Activated CD4-positive, alpha-beta T cell treated with anti-CD3 and anti-CD28 coated beads, Interleukin-10, Interleukin-2, amounts not matched to agents 100 ng/mL and 50 ng/mL, durations not matched to agents 16 hours and 8 hours (primary cell): ENCODE measurements at places on chromosomes 6 and 20.
A peak's percentile ranks its signal among the peaks of the same experiment; 100 is the strongest.

- no peak for DNase-seq
These were observed 221.2 kb downstream of the FNDC1 start for GRCh38 chr6:159390381-159390780.

DNA sequence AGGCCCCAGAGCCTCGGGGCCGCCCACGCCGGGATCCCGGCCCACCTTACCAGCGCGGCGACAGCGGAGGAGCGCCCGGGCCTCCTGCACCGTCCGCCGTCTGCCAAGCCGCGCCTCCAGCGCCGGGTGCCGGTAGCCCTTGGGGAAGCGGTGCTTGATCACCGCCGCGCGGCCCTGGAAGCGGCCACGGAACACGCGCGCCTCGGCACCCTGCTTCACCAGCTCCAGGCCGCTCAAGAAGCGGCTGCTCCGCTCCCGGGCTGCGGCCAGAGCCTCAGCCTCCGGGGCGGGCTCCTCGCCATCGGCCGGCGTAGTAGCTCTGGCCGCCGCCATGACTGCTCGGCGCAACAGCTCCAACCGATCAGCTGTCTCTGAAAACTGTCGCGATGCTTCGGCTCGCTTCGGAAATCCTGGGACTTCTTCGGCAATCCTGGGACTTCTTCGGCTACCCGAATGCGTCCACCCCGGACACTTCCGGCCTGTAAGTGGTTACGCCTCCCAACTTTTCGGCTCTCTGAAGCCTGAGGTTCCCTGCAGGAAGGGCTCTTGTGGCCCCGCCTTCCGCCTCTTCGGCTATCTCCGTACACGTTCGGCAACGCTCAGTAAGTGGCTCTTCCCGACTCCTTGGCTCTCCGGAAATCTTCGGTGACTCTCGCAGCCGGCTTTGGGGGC lies at the start of gene TP53RK:
TP53RK (minus strand) TSS at position 363 of the 672 bp plus-strand sequence; CDS start at position 333, 30 bp downstream.
- DNase-seq = peak; percentile 99

GRCh38 chr6:57207872-57208271 lies 14.2 kb downstream of the RAB23 start:
- DNase-seq = peak; percentile 44

- no peak for DNase-seq
These were observed 829 bp downstream of the MANBAL start for GRCh38 chr20:37290158-37290810.

GRCh38 chr6:10403385-10404106 lies 11.3 kb downstream of the TFAP2A start:
- peak; percentile 15 for DNase-seq

DNA sequence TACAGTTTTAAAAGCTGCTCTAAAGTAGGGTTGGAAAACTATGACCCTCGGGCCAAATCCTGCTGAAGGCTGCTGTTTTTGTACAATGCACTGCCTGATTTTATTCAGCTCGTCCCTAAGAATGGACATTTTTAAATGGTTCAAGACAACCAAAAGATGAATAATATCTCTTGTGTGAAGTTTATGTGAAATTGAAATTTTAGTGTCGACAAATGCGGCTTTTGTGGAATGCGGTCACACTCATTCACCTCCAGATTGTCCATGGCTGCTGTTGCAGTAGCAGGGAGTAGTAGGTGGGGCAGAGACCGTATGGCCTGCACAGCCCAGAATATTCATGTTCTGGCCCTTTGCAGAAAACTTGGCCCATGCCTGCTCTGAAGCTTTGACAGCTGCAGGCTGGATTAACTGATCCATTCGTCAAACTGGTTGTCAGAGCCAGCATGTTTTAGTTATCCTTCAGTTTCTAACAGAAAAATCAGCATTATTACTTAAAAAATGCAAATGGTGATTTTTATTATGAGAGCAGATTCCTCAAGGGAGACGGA lies 91.6 kb downstream of the PSMG4 start:
- DNase-seq = no peak

- no peak for DNase-seq
These were observed 19.1 kb downstream of the ME1 start for GRCh38 chr6:83411731-83412130.

DNA sequence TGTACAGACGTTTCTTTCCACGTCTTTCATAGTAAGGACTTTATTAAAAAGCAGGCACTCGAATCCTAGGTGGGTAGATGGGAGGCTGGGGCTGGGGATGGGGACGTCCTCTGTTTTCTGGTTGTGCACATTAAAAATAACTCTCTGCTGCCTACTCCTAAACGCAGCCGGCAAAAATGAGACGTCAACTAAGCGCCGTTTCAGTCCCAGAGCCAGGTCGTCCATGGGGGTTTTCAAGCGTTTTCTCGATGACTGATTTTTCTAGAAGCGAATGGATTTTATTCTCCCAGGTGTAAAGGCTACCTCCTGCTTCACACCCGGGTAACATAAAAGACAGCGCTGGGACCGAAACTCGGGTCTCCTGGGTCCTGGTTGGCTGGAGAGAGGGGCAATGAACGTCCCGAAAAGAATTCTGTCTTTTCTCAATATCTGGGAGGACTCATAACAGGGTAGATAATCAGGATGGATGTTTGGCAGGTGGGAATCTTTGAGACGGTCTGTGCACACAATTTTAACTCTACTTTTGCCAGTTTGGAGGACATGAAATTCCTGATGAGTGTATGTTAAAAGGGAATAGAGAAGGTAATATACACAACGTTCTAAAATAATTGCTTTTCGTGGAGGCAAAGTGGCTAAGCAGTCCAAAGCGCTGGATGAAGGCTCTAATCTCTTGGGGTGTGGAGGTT lies 25.2 kb downstream of the GPX6 start:
- DNase-seq = no peak

DNA sequence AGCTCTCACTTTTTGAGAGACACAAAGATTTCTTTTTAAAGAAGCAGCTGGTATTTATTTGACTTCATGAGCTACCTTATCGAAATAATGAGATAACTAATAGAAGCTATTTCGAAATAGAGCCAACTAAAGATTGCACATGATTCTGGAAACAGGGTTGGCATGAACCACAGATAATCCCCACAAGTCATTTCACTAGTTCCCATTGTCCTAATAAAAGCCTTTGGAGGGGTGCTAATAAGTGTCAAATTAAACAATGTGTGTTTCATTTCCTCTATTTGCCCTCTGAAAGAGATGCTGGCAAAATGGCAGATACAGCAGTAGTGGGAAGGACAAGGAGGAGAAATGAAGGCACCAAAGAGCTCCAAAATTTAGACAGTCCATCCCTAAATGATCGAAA lies 78.6 kb upstream of the RIPOR2 start:
- no peak for DNase-seq

GRCh38 chr6:159221486-159222170 lies 52.4 kb downstream of the FNDC1 start:
- DNase-seq = no peak

DNA sequence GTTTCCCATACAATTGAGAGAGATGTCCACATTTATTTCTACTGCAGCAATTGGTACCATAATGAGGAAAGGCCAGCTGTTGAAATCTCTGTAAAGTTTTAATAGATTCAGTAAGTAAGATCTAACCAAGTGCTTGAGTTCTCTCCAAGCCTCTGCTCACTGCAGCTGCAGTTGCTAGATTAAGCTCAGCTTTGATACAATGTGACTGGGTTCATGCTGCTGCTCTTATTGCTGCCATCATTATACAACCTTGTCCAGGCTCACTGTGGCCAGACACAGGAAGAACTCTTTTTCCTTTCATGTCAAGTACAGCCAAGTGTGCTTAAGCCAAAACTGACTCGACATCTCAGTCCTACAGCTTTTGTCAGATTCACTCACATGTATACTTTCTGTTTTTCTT lies 423.5 kb downstream of the GJA1 start:
- DNase-seq = no peak

DNA sequence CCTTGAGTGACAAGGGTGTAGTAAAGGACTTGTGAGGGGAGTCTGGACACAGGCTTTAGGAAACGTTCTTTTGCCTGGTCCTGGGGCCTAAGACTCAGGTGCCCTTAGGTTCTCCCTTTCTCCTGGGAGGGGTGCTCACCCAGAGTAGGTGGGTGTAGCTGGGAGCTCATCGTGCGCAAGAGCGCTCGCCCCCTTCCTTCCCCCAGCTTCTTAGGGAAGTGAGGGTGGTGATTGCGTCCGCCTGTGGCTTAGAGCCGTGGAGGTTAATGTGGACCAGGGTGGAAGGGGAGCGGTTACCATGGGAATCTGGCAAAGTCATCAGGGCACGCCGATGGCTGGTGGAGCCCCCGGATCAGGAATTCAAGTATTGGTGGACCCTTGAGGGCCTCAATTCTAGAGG lies 3.3 kb upstream of the AARS2 start:
- DNase-seq = no peak

DNA sequence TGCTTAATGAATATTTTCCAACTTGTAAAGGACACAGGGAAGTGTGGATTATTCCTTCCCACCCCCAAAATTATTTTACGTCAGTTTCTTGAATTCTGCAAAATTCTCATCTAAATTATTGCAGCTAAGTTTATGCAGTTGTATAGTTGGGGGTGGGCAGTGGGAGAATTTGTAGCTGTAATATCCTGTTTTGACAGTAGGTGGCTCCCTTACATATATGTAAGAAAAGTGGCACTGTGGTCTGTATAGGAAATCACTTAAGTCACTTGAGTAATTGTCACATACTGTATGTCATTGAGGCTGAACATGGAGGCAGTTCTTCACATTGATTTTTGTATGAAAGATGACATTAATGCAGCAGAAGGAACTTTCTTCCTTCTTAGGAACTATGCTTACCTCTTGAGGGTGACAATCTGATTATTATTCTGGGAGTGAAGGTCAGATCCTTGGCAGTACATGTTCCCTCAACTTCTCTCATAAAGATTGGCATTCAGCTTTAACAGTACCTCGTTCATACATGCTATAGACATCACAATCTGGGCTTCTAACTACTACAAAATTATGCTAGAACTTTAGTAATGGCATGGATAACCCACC lies 14.6 kb upstream of the CFAP206 start:
- DNase-seq = peak; percentile 64

- no peak for DNase-seq
These were observed 69.7 kb downstream of the DLL1 start for GRCh38 chr6:170221052-170221752.

DNA sequence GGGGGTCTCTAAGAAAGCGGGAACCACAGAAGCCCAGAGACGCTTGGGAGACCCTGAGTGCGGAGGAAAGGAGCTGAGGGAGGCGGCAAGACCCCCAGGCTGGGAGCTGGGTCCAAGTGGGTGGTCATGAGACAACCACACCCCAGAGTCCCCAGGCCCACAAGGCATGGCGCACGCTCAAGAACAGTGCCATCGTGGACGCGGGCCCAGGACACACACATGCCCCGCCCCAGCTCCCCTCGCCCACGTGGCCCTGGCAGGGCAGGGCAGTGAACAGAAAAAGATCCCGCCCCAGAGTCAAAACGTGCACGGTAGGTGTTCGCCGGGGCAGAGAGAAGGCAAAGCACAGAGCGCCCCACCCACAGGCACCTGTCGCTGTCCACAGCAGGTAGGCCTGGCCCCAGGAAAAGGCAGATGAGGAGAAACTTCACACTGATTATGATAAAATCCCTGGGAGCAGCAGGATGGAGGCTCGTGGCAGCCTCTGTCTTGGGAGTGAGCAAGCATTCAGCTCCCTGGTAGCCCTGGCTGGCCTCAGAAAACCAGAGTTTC lies 50.0 kb downstream of the BPIFB1 start:
- DNase-seq = no peak

DNA sequence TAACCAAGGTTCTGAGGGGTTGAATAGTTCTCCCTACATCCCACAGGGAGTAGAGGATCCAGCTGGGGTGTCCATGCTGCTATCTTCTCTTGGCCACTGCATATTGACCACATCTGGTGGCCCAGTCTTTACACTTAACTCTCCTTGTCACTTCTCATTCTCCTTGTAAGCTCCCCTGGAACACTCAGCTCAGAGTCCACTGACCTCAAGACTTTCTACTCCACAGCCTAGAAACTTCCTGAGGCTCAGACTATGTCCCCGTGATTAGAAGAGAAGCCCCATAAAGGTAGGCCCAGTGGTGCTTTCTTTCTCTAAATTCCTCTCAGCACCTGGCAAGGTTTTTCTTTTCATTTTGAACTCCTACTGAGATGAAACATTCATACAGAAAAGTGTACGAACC lies 13.3 kb upstream of the ZFAND3 start:
- no peak for DNase-seq

- peak; percentile 63 for DNase-seq
These were observed 7.0 kb downstream of the UBD start for GRCh38 chr6:29552512-29553051.

GRCh38 chr6:90586546-90586835 lies 381 bp downstream of the MAP3K7 start:
- no peak for DNase-seq

DNA sequence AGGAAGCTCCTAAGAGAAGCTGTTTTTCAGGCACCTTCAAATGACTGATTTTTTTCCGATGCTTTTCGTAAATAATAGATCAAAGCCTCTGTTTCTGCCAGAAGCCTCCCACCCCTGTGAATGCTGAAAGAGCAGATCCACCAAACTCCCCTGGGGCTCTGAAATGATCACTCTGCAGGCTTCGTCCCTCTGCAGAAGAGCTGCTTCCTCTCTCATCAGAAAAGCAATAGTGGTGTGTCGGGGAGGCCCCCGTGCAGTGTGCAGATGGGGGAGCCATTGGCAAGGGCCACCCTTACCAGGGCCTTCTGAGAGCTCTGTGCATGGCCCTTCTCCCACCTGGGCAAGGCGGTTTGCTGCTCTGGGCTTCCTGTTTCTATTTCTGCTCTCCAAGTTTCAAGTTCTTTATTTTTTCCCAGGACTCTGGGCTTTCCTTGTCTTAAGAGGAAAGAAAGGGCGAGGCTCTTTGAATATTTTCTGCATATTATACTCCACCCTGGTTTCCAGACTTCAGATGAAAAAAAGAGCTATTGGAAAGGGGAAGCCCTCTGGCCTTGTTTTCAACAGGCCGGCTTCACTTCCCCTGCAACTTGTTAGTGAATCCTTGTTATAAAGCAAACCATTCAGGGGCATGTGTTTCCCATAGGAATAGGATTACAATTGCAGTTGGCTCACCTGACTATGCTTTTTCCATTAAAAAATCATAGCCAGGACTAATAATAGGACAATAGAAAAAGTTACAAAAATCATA lies 155.2 kb downstream of the TTLL2 start:
- no peak for DNase-seq

- no peak for DNase-seq
These were observed 22.3 kb downstream of the ACTR5 start for GRCh38 chr20:38770546-38770945.

DNA sequence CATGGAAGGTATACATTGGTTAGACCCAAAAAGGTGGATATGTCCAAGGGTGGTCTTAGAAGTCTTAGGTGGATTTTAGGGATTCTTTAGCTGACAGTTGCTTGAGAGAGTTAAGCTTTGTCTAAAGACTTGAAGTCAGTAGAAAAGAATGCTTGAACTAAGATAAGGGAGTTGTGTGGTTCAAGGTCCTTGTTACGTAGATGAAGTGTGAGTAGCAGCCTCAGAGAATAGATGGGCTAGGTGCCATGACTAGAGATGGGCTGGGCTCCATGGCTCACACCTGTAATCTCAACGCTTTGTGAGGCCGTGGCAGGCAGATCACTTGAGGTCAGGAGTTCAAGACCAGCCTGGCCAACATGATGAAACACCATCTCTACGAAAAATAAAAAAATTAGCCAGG lies 1.7 kb downstream of the SHLD1 start:
- no peak for DNase-seq

- DNase-seq = no peak
These were observed 11.7 kb downstream of the VNN2 start for GRCh38 chr6:132746048-132746447.

GRCh38 chr6:11232770-11233626 lies 530 bp upstream of the NEDD9 start:
- DNase-seq = no peak
